ENCODE measurements at places on chromosomes 7 and 10.

- DNase-seq, result no peak
Measured at GRCh38 chr7:135194494-135195095, 16.7 kb downstream of the WDR91 start.

DNA sequence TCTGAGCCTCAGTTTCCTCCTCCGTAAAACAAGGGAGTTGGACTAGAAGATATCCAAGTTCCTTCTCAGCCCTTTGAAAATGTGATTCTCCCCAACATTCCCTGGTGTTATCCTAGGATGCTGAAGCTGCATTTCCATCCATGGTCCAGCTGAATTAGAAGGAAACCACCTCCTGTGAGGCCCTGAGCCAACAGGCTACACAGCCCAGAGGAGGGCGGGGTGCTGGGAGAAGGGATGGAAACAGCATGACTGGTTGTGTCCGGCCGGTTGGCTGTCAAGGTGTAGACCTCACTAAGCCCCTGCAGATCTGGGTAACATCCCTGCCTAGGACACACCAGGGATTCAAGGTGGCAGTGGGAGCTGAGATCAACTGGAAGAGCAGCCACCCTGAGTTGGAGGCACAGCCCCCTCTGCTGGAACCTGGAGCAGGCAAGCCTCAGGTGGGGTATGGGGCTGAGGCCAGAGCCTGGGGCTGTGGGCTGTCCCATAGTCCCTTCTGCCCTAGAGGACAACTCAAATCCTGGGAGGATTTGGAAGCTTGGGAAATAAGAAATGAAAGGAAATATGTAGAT, 72.0 kb downstream of the PAX2 start:
- no peak for DNase-seq

- DNase-seq, result no peak
Measured at GRCh38 chr10:49611816-49612512, 1.9 kb downstream of the SLC18A3 start.

DNA sequence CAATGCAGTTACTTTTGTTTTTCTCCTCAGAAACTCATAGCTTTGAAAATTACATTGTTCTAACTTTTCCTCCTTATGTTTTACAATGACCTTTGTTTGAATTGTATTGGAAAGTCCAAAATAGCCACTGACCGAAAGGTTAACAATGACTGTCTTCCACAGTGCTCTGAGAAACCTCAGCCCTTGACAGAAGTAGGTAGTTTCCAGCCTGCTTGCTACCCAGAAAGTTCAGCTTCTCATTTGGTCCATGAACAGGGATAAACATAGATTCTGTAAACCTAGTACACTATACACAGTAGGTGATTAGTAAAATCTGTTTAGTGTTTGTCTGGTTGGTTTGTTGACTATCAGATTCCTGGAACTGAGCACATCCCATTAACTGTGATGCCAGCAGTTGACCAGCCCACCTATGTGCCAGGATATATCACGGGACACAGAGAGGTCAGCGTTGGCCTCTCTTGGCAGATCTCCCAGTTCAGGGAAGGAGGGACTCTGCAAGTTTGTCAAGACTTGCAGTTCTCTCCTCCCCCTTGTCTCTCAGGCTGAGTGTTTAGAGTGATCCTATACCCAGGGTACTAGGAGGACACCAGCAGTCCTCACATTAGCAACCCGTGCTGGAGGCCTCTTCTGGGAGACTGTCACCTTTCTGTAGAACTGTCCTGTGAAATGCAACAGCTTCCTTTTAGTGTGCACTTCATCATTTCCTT, 297.6 kb downstream of the ARHGAP12 start:
- DNase-seq, result no peak

GRCh38 chr10:43814663-43815062, 166.0 kb upstream of the ZNF32 start:
- no peak for DNase-seq

- no peak for DNase-seq
Measured at GRCh38 chr7:112360681-112361080, 89.6 kb upstream of the IFRD1 start.

DNA sequence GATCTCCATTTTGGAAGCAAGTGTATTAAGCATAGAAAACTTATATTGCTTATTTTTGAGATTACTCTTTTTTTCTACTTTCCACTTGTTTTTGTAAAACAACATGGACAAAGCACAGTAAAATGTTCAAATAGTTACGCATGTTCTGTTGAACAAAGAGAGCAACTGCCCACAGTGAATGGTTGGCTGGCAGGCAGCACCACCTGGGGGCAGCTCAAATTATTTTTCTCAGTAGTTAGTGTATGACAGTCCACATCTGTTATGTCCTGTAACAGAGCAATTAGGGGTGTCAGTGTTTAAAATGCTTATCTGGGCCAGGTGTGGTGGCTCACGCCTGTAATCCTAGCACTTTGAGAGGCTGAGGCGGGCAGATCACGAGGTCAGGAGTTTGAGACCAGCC, 46.1 kb upstream of the CACUL1 start:
- no peak for DNase-seq

DNA sequence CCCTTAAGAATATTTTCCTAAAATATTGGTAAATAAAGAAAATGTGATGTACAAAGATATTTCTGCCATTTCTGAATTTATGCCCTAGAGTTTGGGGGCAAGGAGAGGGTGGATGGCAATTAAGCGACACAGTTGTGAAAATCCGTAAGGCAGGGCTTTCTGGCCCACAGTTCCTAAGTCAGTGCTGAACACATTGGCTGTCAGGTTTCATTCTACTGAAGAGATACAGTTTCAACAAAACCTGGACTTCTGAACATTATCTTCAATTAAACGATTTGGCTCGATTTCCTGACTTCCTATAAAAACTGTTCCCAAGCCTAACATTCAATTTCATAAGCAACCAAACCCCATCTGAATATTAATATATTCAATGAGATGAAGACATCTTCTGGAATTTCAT, 61.1 kb upstream of the NEBL start:
- DNase-seq, result no peak

- DNase-seq, result no peak
Measured at GRCh38 chr7:140054751-140055150, 8.0 kb downstream of the PARP12 start.

GRCh38 chr10:26491276-26491675, 53.1 kb downstream of the APBB1IP start:
- DNase-seq, result no peak

GRCh38 chr7:40015790-40016296, 65.8 kb downstream of the CDK13 start:
- DNase-seq, result no peak

DNA sequence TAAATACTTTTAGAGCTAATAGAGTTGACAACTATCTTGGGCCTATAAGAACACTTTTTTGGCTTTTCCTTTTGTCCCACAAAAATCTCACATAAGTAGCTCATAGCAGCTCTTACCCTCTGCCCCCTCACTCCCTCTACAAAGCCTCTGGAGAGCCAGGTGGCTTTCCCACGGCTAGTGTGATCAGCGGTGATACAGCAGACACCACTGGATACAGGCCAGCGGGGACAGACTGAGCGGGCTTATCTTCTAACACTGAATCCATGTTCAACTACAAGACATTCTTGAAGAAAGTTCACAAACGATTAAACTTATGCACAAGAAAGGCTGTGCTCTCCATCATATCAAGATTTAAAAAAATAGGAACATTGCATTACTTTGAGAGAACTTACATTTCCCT, 377.2 kb downstream of the PARD3 start:
- DNase-seq, result no peak

- no peak for DNase-seq
Measured at GRCh38 chr10:76411729-76412435, 980.5 kb downstream of the LRMDA start.

DNA sequence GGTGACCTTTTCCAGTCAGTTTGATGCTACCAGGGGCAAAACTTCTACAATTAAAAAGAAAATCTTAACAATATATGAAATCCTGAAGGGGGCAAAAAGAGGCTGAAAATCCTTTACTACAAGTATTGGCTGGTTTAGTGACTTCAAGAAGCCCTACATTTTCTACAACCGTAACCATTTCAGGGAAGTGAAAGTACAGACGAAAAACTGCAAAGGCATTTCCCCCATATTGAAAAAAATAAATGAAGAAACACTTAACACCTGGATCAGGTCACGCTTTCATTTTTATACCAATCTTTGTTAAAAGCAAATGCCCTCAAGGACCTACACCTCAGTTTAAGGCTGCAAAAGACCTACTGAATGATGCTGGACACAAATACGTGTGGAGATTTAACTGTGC, 38.6 kb downstream of the IL6 start:
- no peak for DNase-seq

GRCh38 chr7:99325001-99325493, 651 bp upstream of the ARPC1A start:
- no peak for DNase-seq

GRCh38 chr10:3765146-3765545, 19.9 kb downstream of the KLF6 start:
- no peak for DNase-seq

DNA sequence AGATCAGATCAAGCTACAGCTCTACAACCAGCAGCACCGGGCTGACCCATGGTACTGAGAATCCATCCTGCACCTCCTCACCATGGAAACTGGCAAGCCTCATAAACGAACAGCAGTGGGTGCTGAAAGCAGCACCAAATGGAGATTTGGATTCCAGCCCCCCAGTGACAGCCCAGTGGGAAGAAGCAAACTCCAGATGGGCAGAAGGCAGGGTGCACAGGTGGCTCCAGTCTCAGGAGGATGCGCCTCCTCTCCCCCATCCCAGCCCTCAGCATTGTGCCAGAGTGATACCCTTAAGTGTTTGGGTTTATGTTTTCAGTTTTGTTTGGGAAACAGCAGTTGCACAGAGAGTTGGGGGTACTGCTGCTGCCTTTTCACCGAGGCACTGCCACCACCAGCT, 20.6 kb upstream of the SMO start:
- DNase-seq, result no peak

DNA sequence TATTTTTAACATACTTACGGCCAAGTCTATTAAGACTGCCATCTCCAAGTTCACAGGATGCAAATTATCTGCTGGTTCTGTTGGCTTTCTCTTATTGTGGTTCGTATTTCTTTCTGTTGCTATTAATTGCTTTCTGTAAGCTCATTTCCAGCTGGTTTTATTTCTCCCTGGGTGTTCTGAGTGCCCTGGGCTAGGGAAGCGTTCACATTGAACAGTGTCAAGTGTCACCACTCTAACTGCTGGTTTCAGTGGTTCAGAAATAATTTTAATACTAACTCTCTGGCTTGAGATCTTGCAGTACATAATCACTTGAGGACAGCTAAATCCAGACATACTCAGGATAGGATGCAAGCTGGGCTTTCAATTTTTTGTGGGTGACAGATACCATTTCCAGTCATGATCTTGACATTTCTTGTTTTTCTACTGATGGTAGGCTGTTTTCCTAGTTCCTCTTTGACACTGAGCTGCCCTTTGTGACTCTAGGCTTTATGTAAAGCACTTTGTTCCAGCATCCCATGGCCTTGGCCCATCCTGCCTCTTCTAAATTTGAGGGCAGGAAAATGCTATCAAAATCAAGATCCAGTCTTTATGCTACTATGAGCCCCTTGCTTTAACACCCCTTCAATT, 117.6 kb downstream of the SNX13 start:
- DNase-seq, result no peak

DNA sequence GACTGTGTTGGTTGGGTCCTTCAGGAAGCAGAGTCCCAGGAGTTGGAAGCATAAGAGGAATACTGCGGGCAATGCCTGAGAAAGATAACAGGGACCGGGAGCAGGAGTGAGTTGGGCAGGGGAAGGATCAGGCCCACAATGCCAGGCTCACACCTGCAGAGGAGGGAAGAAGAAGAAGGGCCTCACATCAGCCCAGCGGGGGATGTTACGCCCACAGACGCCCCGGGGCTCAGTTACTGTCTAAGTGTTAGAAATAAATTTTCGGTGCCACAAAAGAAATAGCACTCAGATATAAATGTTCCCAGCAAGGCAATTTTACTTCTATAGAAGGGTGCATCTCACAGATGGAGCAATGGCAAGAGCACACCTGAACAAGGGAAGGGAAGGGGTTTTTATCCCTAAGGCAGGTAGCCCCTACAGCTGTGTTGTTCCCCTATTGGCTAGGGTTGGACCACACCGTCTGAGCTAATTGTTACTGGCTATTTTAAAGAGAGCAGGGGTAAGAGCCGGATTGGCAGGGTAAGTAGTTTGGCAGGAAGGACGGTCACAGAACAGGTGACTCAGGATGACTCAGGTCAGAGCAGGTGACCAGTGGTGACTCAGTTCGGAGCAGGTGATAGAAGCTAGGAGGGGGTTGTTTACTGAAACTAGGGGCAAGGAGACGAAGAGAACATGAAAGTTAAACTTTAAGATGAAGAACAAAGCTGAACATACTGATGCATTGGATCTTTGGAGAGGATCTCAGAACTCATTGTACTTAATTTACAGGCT, at the start of gene NOS3:
TSS of gene NOS3 (plus strand) at position 602 of the 771 bp plus-strand sequence. CDS start 2,787 bp downstream, outside the sequence.
- no peak for DNase-seq

DNA sequence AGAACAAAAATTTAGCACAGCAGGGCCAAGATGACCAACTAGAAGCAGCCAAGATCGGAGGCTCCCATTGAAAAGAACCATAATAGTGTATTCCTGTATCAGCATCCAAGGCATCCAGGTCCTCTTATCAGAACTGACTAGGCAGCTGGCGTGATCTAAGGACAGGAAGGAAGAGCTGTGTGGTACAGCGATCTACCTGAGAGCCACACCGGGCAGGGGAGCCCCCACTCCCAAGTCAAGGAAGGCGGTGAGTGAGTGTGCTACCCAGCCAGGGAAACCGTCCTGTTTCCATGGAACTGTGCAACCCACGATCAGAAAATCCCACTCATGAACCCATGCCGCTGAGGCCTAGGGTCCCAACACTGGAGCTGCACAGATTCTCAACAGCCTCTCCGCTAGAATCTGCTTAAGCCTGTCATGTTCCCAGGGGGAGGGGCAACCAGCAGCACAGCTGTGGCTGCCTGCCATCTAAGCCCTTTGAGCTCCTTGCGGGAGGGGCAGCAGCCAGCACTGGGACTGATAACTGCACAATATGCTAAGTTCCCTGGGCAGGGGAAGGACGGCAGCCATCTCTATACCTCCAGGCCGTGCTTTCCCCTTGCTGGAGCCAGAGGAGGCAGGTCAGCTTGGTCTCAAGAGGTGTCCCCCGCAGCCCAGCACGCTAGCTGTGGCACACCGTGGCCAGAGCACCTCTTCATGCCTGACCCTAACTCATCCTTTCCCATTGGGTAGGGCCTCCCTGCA, 213.0 kb upstream of the SMIM30 start:
- no peak for DNase-seq

DNA sequence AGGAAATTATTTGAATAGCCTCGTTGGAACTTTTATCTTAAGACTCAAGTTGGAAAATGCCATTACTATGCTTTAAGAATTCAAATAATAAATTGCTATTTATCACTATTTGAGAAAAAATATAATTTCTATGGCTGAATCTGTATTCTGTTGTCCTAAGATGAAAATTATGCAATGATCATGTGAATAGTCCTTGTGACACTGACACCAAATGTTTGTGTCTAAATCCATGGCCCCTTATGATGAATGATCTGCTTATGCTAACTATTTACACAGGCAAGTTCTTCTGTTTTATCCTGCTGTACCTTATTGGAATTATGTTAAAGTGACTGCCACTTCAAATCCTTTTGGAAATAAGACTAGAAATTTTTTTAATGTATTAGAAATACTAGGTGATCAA, 208.7 kb downstream of the DOCK4 start:
- no peak for DNase-seq

- DNase-seq, result no peak
Measured at GRCh38 chr7:69922026-69922803, 323.9 kb downstream of the AUTS2 start.

- DNase-seq, result no peak
Measured at GRCh38 chr7:68309806-68310205, 1288.5 kb upstream of the AUTS2 start.

- DNase-seq, result no peak
Measured at GRCh38 chr10:116763440-116763839, 21.1 kb upstream of the HSPA12A start.
